ENCODE measurements at places on chromosomes 13 and 19.

DNA sequence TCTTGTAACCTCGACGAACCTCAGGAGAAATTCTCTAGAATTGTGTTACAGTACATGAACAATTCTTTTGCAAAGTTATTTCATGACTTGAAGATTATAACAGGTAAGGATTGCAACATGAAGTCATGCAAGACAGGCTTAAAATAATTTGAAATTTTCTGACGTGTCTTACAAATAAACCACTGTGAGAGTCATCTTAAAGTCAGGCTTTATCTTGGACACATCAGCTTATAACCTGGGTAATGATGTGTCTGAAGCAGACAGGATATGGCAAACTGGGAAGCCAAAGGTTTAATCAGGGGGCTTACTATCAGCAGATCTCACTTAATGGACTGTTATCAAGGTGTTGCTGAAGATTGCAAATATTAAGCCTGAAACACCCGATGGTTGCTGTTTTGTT, 407.8 kb downstream of the KLF5 start:
- DNase-seq: no peak

DNA sequence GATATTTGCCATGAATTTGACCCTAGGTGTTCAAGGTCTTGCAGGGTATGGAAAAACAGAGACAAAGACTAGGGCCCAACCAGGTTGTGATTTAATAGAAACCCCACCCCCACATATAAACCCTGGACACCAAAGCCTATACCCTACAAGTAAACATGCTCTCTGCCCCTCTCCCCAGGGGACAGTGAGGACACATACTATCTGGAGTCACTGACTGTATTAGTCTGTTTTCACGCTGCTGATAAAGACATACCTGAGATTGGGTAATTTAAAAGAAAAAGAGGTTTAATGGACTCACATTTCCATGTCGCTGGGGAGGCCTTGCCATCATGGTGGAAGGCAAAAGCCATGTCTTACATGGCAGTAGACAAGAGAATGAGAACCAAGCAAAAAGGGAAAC, 88.3 kb downstream of the RAP2A start:
- no peak for DNase-seq

- no peak for DNase-seq
Observed at GRCh38 chr13:98706446-98707110, 45.9 kb downstream of the SLC15A1 start.

DNA sequence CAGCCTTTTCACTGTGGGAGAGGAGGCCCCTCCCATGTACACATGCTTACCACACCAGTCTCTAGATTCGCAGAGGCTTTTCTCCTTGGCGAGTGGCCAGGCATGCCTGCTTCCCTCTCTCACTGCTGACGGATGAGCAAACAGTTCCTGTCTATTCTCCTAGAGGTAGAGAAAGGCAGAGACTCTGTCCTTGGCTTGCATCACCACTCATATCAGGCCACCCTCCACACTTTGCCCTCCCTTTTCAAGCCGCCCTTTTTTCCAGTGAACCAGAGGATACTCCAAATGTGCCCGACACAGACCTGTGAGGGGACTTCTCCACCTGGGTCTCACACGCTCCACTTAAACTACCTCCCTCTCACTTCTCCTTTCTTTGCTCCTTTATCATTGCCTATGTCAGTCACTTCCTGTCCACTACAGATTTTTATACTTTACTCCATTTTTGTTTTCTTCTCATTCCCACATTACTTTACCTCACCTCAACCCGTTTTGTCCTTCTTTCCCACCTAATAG, 284.6 kb downstream of the DNAJC15 start:
- DNase-seq: no peak

DNA sequence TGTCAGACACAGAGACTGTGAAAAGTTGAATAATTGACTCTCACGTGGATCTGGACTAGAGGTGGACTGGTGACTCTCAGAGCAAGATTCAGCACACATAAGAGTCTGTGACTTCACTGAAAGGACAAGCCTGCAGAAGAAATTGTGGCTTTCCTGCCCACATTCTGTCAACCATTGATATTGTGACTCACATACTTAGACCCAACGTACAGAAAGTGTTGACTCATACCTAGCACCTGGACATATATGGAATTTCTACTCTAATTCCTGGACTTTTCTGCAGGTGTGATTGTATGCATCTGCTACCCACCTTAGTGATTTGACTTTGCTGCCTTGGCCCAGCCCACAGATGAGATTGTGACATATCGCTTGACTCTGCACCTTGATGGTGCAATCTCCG, 15.6 kb upstream of the ZNF730 start:
- no peak for DNase-seq

DNA sequence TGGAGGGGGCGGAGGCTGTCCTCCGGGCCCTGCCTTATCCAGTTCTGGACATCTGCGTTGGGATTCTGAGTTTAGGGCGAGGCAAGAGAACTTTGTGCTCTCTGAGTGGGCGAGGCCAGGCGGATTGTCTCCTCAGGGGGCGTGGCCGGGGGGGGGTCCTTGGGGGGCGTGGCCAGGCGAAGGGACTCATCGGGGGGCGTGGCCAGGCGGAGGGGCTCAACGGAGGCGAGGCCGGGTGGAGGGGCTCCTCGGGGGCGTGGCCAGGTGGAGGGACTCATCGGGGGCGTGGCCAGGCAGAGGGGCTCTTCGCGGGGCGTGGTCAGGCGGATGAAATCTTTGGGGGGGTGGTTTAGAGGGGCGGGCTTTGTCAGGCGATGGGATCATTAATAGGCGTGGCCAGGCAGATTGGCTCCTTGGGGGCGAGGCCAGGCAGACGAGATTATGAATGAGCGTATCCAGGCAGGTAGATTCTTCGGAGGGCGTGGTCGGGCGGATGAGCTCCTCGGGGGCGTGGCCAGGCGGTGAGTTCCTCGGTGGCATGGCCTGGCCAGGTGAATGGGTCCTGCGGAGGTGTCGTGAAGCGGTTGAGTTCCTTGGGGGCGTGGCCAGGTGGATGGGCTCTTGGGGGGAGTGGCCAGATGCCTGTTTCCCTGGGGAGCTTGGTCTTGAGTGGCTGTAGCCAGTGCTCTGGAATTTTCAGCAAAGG, 10.3 kb upstream of the CACNG7 start:
- DNase-seq: no peak

- DNase-seq: no peak
Observed at GRCh38 chr19:355134-355533, 10.5 kb upstream of the MIER2 start.

- no peak for DNase-seq
Observed at GRCh38 chr19:41386442-41386841, 10.1 kb downstream of the TMEM91 start.

GRCh38 chr13:44868397-44868796, 120.9 kb downstream of the NUFIP1 start:
- no peak for DNase-seq

DNA sequence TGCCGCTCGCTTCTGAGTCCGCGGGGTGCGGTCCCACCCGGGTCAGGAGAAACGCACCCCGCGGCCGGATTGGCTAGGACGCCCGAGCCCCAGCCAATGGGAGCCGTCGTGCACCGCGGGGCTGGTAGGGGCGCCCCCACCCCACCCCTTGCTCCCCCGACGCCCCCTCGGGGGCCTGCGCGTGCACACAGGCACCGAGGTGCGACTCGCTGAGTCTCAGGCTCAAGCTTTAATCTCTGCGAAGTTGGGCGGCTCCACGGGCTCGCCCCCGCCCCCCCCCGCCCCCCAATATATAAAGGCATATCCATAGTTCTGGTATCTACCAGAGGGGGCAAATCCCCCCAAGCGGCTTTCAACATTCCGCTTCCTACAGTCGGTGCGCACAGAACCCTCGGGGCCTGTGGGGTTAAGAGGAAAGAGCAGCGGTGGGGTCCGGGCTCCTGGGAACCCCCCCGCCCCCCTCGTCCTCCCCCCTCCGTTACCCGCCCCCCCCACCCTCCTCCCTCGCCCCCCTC, at the start of gene COX6B2:
Gene COX6B2, minus strand, starts transcription at position 22 of the 515 bp plus-strand sequence. CDS start 198 bp downstream, outside the sequence.
- no peak for DNase-seq

- no peak for DNase-seq
Observed at GRCh38 chr19:45275370-45275971, 24.4 kb downstream of the MARK4 start.

DNA sequence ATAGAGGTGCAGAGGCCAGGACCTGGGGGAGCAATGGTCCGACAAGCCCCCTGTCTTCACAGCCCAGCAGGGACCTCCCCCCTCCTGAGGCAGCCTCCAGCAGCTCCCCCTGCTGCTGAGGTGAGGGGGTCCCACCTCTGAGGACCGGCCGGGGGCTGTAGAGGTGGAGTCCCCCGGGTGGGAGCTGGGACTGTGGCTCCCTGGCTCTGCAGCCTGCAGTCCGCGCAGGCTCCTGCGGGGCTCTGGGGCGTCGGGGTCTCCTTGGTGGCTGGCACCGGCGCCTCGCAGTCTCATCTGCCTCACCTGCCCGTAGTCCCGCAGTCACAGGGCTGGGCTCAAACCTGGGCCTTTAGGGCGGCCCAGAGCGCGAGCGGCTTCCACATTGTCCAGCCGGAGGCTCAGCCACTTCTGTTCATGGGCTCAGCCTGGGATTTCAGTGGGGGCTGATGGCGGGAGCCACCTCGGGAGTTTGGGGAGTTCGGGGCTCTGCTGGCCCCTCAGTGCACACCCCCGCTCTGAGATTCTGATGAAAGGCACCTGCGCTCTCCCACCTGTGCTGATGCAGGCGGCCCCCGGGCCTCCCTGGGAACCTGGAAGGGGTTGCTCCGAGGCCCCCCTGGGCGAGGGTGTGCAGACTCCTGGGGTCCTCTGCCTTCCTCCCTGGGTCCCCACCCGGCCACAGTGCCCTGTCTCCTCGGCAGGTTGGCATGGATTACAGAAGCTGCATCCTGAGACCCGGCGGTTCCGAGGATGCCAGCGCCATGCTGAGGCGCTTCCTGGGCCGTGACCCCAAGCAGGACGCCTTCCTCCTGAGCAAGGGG, 7.0 kb upstream of the ZNF554 start:
- DNase-seq: no peak

GRCh38 chr19:8108560-8109445, 40.6 kb downstream of the FBN3 start:
- DNase-seq: no peak

DNA sequence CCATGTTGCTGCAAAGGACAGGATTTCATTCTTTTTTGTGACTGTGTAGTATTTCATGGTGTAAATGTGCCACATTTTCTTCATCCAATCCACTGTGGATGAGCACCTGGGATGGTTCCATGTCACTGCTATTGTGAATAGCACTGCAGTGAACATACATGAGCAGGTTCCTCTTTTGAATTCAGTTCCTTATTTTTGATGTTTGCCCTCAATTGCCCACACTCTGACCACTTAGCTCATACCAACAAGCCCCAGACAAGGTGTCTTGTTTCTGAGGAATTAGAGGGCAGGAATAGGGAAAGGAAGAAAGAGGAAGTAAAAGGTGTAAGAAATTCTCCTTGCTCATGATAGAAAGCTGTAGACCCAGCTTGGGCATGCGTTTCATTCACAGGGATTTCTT, 244.2 kb upstream of the ZNF507 start:
- peak; percentile 8 for DNase-seq

DNA sequence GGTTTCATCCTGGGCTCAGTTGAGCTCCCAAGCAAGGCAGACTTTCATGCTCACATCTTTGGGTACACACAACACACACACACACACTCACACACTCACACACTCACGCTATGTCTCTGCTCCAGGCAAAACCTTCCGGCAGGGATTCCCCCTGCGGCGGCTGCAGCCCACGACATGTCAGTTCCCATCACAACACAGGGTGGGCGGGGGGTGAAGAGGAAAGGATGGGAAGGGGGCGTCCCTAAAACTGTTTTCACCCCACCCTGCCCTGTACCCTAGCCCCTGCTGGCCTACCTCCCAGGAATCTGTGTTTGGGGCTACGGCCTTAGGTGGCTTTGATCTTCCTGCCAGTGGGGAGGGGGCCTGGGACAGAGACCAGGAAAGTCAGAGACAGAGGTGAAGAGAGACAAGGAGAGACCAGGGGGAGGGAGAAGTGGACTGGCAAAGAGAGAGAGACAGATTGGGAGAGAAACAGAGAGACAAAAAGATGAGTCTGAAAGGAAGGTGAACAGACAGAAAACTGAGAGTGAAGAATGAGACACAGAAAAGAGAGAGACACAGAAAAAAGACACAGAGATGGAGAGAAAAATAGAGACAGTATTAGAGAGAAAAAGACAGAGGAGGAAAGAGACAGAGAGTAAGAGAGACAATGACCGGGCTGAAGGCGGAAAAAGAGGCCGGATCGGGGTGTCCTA, 3.9 kb downstream of the LRFN1 start:
- DNase-seq: no peak

DNA sequence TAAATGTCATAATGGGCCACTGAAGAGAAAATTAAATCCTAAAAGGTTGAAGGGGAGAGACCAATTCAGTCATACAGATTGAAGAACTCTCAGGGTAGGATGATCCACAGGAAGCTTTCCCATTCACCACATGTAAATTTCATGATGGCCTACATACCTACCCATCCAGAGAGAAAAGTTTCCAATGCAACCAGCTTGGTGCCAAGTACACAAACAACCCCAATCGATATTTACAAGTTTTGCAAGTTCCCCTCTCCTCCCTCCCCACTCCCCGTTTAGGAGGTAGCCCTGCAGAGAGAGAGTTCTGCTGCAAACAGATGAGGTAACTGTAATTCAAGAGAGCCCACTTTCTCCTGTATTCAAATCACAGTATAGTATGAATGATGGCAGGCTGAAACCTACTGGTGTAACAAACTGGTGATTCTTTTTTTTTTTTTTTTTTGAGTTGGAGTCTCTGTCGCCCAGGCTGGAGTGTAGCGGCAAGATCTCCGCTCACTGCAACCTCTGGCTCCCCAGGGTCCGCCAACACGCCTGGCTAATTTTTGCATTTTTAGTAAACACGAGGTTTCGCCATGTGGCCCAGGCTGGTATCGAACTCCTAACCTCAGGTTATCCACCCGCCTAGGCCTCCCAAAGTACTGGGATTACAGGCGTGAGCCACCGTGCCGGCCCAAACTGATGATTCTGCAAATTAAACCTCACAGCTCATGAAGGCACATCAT, 14.4 kb downstream of the FOXO1 start:
- no peak for DNase-seq

DNA sequence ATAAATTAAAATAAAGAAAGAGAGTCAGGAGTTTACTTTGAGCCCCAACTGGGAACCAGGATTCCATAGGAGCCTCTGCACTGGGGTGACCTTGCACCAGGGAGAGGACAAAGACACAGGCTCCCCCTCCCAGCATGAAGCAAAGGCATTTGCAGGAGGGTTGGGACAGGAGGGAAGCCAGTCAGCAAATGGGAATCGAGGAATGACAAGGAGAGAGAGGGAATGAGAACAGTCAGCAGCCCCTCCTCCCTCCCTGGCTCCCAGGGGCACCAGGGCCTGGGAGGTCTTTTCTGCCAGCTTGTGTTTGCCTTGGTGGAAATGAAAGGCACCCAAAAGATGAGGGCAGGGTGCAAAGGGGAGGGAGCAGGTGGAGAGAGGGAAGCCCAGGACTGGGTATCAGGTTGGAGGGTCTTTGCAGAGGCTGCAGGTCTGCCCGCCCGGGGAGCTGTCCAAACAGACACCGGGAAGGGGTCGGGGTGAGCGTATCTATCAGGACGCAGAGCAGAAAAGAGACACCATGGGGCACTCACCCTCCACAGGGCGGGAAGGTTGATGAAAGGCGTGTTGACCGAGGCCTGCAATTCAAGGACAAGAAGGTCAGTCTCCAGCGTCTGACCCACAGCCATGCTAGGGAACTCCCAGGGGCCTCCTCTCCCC, 3.8 kb downstream of the SBSN start:
- no peak for DNase-seq

GRCh38 chr13:26628706-26629105, 71.2 kb downstream of the WASF3 start:
- DNase-seq: no peak

GRCh38 chr19:53161123-53161522, 2.3 kb upstream of the ZNF347 start:
- peak; percentile 68 for DNase-seq
